ENCODE measurements at places on chromosomes 13 and 19.

DNA sequence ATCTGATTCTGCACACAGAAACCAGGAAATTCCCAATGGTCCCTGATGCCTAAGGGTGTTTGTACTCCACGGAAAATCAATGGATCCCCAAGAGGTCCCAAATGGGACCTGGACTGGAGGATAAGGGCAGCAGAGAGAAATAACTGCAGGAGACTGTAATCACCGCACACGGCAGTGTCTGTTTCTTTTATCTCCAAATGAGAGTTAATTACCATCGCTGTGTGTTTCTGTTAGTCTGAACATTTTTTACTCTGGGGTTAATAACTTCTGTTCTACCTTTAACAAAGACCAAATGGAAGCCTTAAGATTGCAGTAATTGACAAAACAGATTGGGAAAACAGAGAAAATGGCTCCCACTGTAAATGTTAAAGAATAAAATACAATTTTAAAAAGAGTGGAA lies 320.9 kb downstream of the DCLK1 start:
- DNase-seq, result no peak

DNA sequence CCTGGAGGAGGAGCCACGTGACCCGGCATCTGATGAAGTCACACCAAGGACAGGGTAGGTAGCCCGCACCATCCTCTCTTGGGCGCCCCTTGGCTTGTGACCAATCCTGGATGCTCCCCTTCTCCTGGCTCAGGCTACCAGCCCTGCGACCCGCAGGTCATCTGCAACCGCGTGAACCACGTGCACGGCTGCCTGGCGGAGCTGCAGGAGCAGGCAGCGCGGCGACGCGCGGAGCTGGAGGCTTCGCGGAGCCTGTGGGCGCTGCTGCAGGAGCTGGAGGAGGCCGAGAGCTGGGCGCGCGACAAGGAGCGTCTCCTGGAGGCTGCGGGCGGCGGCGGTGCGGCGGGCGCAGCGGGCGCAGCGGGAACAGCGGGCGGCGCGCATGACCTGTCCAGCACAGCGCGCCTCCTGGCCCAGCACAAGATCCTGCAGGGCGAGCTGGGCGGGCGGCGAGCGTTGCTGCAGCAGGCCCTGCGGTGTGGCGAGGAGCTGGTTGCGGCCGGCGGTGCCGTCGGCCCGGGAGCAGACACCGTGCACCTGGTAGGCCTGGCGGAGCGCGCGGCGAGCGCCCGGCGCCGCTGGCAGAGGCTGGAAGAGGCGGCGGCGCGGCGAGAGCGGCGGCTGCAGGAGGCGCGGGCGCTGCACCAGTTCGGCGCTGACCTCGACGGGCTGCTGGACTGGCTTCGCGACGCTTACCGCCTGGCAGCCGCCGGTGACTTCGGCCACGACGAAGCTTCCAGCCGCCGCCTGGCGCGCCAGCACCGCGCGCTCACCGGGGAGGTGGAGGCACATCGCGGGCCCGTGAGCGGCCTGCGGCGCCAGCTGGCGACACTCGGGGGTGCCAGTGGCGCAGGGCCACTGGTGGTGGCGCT lies 45.9 kb downstream of the SPTBN4 start:
- no peak for DNase-seq

GRCh38 chr19:4870025-4870700 lies 2.7 kb upstream of the PLIN3 start:
- DNase-seq, result peak; percentile 32

- DNase-seq, result no peak
Observed at GRCh38 chr13:41588899-41589298, 131.5 kb downstream of the RGCC start.

DNA sequence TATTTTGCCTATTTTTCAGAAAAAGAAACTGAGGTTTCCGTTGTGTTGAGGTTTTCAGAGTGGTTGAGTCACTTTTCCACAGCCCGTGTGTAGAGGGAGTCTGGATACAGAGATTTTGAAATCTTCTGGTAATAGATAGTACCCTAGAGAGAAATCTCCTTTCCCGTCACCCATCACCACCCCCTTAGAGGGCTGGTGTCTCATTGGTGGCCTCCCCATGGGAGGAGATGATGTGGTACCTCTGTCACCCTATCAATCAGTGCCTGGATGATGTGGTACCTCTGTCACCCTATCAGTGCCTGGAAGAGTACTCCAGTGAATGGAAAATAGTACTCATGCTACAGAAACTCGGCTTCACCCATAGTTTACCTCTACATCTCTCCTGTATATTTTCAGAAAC lies 42.2 kb upstream of the SERP2 start:
- DNase-seq, result no peak

DNA sequence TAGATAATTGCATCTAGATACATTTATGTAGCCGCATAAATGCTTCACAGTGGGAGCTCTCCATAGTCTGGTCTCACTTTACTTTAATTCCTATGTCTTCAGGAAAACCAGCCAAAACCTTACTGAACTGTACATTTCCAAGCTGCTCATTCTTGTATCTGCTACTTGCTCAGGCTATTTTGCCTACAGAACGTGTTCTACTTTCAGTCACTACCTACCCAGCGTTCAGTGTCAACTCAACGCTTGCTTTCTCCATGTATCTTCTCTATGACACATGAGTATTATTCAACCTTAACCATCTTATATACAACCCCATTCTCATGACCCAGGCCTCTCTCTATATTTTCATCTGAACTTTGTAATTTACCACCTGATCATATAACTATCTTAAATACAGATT lies 101.9 kb downstream of the KLF12 start:
- DNase-seq, result no peak

Measured in hindlimb muscle (tissue), 1 donor.